Heart right ventricle (tissue), 16 donors: ENCODE measurements at places on chromosomes 7 and 10. TPM values are rescaled to one million over a fixed set of nuclear protein-coding genes. Genes with fewer than 3 reads are reported as not detected.
A peak's percentile ranks its signal among the peaks of the same experiment; 100 is the strongest.

The TIAL1 gene
- 71.5 TPM for total RNA-seq

DNA sequence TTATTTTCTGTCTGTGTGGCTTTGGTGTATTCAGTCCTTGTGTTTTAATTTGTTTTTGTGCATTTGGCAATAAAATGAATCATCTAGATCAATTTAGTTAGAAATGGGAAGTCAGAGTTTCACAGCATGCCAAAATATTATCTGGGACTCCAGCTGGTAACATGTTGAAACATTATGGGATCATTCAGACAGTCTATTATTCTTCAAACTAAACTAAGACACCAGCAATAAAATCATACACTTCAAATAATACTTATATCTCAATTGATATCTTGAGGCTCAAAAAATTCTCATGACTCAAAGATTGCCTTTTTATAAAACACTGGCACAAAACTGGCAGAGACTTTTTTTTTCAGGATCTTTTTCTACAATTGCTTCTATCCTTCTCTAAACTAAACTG is 5.8 kb upstream of the RP9 start:
- DNase-seq = no peak

GRCh38 chr10:99681553-99681952 is 22.2 kb downstream of the ENTPD7 start:
- DNase-seq = peak; percentile 23

DNA sequence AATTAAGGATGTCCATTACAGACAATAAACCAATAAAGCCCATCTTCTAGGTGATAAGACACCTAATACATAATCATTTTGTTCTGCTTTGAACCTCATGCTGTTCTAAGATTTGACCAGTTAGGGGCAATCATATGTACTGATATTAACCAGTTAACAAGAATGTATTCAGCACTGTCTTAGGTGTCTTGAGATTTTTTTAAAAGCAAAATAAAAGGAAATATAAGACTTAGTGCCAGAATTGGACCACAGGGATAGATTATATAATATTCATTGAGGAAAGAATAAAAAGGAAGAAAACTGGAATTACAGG is 32.0 kb downstream of the IMMP2L start:
- DNase-seq = no peak

DNA sequence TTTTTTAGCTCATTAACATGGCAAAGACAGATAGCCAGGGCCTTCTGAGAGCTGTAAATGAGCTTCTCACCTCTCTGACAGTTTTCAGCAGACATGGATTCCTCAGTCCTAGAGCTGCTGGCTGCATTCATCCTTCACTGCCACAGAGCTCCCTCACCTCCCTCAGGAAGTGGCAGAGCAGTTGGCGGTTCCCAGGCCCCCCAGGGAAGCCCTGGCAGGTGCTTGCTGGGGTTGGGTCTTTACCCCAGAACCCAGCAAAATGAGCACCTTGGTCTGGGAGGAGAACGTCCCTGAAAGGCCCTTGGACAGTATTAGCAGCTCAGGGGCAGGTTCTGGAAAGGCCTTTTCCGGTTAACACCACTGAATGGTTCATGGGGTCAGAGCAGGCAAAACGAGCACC is 288.0 kb downstream of the PTPRN2 start:
- DNase-seq = no peak

DNA sequence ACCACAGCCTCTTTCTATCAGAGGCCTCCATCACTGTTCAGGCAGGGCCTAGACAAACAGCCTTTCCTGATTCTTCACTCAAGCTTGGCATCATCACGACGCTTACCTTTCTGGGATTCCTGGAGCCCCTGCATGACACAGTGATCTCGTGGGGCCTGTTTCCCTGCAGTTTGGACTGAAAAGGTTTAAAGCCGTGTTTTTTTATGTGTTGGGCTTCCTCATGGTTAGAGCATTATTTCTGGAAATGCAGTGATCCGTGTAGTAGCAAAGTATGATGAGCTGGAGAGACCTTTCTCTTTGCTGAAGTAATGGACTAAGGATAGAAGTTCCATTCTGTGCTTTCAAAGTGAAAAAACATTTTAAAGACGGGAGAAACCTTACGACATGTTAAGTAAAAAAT is 169.1 kb downstream of the BMPER start:
- DNase-seq = no peak
